ENCODE measurements at places on chromosomes 11 and 22.

DNA sequence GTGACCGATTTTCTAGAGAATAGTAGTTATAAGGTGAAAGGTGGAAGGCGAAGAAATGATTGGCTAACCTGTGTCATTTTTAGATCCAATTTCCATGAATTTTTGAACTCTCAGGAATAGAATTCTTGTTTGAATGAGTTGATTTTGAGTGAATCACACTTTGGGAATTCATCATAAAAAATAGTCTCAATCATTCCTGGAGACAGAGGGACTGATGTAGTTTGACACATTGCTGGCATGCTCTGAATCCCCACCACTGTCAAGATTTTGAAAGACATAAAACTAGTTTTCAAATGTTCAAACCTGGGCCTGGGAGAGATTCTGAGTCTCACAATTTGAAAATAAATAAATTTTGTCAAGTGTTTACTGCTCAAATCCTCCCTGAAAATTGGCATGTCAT is 861.4 kb upstream of the RAG2 start:
- no peak for DNase-seq

- no peak for DNase-seq
Measured at GRCh38 chr11:122681070-122681469, 25.5 kb downstream of the UBASH3B start.

DNA sequence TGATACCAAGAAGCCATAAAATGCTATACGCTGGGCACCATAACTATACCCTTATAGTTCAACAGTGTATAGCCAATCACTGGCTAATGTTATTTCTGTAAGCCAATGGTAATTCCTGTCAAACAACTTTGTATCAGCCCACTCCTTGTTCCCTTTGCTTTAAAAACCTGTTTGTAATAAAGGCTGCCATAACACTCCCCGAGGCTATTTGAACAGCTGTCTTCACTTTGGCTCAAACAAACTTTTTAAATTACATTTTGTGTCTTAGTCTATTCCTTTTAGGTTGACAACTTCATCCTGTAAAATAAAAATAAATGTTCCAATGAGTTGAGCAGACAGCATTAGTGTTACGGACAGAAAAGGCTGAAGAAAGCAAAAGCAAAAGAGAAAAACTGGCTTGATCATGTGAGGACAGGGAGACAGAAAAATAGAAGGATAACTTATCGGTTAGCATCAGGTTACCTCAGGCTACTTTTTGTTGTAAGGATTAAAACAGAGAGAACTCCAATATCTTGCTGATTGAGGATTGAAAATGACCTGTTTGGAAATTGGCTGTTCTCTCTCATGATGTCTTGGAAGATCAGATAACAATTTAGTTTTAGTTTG is 95.0 kb downstream of the AASDHPPT start:
- DNase-seq = no peak

- no peak for DNase-seq
Measured at GRCh38 chr11:110901441-110901840, 189.2 kb upstream of the ARHGAP20 start.

DNA sequence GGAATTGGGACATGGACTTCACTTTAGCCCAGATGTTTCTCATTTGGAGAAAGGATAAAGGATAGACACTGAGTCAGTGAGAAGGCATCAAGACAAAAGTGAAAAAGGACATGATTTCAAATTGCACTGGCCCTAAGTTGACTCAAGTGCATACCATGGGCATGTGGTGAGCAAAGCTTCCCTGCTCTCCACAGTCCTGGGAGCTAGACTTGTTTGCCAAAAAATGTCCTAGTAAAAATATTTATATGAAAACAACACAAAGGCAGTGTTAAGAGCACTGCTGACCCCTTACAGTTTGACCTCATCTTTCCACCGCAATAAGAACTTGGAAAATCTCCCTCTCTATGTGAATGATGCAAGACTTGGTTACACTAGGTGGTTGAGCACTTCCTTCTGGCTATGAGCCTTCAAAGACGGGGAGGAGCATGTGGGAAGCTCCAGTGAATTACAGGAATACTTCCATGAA is 46.5 kb upstream of the FIBIN start:
- no peak for DNase-seq

DNA sequence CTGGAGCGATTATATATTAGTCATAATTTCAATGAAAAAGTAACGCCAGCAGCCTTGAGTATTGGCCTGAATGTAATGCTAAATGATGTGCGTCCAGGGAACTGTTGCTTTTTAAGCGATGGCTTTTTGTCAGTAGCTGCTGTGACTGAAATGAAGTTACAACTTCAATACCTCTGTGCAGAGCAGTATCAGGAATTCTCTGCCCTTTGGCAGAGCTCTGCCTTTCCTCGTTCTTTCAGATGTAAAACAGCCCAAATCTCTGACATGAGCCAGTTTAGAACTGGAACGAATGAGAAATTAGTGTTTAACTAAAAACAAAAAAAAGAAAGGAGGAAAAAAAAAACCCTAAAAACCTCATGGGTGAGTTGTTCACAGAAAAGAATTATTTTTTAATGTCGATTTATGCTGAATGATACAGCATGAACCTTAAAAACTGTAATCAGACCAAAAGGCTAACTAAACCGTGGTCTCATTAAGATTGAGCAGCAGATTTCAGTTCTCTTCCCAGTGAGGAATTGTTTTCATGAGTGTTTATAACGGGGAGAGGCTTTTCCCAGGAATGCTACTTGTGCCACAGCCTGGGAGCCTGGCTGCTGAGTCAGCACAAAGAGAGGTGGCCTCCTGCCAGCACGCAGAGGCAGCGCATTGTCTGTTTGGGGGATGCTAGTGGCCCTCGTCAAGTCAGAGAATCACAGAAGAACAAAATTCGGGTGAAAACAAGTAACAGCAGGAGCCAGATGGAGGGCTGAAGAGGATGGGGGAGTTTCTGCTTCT is 146.2 kb upstream of the RASSF10 start:
- DNase-seq = no peak

DNA sequence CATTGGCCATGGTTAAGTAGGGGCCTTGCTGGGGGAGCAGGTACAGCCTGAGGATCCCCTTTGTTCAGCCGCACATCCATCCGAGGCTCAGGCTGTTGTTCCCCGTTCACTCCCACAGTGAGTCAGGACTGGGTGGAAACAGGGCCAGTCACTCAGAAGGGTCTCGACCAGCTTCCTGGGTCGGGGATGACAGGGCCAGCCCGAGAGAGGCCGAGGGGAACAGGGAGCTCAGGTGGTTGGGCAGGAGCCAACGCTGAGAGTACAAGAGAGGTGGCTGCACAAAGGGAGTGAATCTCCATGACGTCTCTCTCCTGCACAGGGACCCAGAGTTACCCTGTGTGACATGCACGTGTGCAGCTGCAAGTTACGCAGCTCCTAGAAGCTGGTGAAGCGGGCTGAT is 97.2 kb upstream of the SHANK2 start:
- DNase-seq = no peak

DNA sequence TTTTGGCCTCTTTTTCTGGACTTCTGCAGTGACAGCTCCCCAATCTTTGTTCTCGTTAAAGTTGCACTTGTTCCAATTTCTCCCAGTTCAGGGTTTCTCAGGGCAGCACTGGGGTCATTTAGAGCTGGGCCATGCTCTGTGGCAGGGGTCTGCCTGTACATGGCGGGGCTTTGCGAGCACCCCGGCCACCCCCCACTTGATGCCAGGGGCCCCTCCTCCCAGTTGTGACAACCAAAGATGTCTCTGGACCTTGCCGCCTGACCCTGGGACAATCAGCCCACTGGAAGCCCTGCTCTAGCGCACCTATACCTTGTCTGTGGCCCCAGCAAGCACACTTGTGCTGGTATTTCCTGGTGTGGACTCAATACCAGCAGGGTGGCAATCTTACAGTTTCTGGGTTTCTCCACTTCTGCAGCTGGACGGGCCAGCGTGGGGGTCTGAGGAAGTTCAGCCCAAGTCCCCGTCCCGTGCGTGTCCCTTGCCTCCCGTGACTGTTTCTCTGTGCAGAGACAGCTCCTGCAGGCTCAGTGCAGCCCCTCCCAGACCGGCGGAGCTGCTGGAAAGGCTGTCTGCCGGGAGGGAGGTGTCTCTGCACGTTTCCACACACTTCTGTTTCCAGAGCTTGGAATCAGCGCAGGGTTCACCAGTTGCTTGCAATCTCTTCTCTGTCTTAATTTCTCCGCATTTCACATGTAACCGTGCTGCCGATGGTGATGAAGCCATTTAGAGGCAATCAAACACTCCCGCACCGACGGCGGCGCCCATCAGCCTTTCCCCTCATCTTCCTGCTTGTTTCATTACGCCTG is 1328.9 kb downstream of the BRD1 start:
- DNase-seq = no peak

GRCh38 chr11:14081581-14082231 is 119.2 kb downstream of the SPON1 start:
- DNase-seq = no peak

DNA sequence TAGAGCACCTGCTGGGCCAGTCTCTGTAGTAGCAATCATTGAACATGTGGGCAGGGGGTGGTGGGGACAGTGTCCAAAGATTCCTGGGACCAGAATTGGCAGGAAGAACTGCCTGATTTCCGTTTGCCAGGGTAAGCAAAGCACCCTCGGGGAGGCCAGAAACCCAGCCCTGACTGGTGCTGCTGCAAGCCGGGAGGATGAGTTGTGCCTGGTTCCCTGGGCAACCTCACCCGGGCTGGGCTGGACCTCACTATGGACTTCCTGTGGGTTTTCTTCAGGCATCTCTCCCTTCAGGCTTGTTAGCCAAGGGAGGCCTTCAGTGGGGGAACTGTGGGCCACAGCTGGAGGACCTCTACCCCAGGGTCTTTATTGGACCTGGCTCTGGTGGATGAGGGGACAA is 8.0 kb upstream of the POU2F3 start:
- DNase-seq = no peak

GRCh38 chr22:37253126-37253660 is 9.1 kb upstream of the RAC2 start:
- no peak for DNase-seq

DNA sequence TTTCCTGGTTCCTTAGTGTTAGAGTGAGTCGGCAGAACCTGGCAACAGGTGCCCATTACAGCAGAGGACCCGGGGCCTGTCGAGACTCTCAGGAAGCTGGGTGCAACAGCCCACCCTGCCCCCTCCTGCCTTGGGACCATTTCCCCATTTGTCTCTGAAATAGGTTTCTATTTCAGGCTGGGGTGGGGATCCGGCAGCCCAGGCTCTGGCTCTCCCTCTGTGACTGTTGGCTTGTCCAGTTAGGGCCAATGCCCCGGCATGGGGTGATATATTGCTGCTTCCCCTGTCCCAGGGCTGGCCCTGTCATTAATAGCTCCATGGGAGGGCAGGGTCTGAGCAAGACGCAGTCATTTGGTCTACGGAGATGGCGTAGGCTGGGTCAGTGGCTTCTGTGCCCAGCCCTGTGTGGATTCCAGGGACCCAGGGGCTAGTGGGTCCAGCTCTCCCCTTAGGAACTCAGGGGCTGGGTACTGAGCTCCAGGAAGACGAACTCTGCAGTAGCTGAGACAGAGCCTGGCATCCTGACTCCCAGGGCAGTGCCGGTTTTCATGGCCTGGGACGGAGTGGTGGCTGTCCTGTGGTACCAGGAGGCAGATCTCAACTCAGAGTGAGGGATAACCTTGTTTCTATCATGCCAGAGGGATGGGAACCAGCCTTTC is 2.7 kb downstream of the P2RY6 start:
- DNase-seq = no peak
